ENCODE measurements at places on chromosomes 13 and 19.

DNA sequence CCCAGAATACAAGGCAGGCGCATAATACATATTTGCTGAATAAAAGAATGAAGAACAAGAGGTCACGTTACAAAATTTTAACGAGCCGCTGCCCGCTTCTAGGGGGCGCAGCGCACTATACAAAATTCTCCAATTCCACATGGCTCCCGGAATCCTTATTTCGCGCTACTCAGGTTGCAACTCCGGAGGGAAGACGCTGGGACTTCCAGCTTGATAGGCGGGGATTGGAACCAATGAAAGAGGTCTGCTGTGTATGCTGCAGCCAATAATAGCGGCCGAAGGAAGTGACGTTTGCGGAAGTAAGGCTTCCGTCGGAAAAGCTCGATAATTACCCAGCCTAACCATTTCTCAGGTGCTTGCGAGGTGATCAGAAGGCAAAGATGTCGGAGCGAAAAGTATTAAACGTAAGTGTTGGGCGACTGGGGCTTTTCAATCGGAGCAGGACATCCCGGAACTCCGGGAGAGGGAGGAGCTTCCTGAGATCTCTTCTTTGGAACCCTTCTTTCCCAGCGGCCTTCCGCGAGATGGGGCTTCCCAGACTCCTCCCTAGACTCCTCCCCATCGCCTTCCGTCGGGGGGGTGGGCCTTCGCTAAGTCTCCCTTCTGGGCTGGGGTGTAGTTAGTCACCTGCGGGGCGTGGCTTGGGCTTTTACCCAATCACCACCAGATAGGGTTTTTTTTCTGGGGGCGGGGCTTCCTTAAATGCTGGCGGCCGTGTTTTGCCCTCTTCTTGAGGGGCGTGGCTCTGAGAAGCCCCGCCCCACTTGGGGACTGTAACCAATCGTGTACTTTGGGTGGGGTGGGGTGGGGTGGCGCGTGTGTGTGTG lies at the start of gene YJU2:
Gene YJU2 (plus strand): TSS at position 314 of the 827 bp plus-strand sequence. CDS start 67 bp downstream, at position 381.
- DNase-seq, result peak; percentile 99

DNA sequence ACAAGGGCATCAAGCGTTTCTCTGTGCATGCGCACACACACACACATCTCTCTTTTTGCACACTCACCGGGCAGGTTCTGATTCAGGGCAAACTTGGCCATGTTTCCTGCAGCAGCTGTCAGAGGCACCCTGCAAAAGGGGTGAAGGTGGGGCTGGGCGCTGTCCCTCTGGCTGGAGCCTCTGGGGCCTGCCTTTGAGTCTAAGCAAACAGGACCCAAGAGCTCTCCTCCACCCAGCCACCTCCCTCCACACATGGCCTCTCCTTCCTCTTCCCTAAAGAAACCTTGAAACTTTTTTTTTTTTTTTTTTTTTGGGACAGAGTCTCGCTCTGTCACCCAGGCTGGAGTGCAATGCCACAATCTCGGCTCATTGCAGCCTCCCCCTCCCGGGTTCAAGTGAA lies 5.3 kb downstream of the KANK3 start:
- DNase-seq, result no peak

DNA sequence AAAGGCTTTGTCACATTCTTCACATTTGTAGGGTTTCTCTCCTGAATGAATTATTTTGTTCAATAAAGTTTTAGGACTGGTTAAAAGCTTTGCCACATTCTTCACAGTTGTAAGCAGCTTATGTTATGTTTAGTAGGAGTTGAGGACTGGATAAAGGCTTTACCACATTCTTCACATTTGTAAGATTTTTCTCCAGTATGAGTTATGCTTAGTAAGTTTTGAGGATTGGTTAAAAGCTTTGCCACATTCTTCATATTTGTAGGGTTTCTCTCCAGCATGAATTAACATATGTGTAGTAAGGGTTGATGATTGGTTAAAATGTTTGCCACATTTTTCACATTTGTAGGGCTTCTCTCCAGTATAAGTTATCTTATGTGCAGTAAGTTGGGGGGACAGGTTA lies 79.9 kb downstream of the ZNF431 start:
- no peak for DNase-seq

GRCh38 chr19:7540761-7541474 lies 5.4 kb downstream of the PNPLA6 start:
- no peak for DNase-seq

GRCh38 chr13:107801621-107802020 lies 413.7 kb downstream of the LIG4 start:
- DNase-seq, result no peak

DNA sequence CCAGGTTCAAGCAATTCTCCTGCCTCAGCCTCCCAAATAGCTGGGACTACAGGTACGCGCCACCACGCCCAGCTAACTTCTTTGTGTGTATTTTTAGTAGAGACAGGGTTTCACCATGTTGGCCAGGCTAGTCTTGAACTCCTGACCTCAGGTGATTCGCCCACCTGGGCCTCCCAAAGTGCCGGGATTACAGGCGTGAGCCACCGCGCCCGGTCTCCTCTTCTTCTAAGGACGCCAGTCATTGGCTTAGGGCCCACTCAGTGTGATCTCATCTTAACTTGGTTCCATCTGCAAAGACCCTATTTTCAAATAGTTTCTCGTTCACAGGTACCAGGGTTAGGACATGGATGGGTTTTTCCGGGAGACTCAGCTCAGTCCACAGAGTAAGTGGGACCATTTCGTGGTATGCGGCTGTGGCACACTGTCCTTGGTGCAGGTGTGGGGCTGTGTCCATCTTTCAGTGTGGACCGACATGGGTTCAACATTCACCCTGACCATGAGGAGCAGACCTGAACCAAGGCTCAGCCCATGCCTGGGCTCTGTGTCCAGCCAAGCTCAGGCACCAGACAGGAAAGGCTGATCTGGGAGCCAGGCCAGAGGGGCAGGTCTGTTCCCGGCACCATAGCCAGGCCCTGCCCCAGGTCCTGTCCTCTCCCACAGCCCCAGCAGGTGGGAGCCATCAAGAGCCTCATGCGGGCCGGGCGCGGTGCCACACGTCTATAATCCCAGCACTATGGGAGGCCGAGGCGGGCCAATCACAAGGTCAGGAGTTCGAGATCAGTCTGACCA lies 2.8 kb upstream of the MKNK2 start:
- no peak for DNase-seq

GRCh38 chr19:39995794-39996193 lies 1.1 kb upstream of the ZNF546 start:
- DNase-seq, result no peak

- no peak for DNase-seq
These were observed 52.0 kb downstream of the DPF1 start for GRCh38 chr19:38172001-38172400.

DNA sequence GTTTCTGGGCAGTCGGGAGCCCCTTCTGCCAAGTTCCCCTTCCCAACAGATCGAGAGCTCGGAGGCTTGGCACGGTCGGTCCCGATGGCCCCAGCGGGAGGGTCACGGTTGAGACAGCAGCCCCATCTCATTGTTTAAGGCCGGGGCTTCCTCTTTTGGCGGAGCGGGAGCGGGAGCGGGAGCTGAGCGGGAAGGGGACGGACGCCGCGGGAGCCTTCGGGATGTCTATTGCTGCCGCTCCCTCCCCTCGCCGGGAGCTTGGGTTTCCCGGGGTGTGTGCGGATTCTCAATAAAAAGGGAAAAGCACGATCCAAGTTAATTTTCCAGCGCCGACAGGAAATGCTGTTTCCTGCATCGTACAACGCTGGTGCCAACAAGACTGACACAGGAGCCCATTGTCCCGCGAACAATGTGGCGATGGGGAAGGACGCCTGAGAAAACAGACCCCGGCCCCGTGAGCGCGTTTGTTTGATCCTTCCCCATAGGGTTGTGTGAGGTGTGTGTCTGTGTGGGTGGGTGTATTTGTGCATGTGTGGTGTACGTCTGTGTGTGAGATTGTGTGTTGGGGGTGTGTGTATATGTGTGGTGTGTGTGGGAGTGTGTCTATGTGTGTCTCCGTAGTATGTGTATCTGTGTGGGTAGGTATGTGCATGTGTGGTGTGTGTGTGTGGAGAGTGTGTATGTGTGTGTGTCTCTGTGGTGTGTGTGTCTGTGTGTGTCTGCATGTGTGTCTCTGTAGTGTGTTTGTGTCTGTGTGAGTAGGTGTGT lies 36.3 kb upstream of the FLT1 start:
- no peak for DNase-seq

Data from activated T-helper 2 cell treated with anti-CD3 and anti-CD28 coated beads, Interferon-gamma antibody, Interleukin-2, Interleukin-4, amounts not matched to agents 10 μg/mL and 5 μg/mL and 100 μg/mL, durations not matched to agents 14 hours and 24 hours and 36 hours (primary cell).